AG10803 (cell line): ENCODE measurements at places on chromosomes 1 and 21.

- peak; percentile 72 for DNase-seq
Measured at GRCh38 chr1:239951511-239952140, 140.1 kb upstream of the FMN2 start.

- DNase-seq = no peak
Measured at GRCh38 chr21:43726686-43727518, 8.0 kb downstream of the PDXK start.

DNA sequence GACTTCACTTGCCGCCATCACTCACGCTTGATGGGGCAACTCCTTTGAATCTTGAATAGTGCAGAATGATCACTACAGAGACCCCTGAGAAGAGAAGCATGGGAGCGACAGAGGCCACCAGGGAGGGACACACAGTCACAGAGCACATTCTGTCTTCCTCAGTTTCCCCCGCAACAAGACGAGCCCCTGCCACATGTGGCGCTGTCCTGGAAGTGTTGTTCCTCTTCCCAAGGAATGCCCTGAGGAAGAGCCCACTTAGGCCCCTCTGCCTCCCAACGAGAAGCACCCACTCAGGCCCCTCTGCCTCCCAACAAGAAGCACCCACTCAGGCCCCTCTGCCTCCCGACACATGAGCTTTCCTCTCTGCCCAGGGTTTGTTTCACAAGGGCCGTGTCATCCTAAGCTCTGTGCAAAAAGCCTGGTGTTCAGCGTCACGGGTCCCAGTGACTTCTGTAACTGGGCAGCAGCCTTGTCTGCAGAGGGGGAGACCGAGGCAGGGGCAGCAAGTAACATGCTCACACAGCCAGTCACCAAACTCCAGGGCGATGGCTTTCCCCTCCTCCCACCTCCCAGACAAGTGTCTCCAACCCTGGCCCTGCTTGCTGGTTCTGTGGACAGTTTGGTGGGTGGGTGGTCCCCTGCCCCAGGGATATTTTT is 19.8 kb downstream of the SLC37A1 start:
- no peak for DNase-seq

- DNase-seq = no peak
Measured at GRCh38 chr1:3501856-3502640, 47.6 kb downstream of the ARHGEF16 start.

- peak; percentile 51 for DNase-seq
Measured at GRCh38 chr1:17919525-17920439, 164.6 kb downstream of the ACTL8 start.

GRCh38 chr21:16800536-16801275 is 712.1 kb upstream of the CXADR start:
- no peak for DNase-seq

- DNase-seq = no peak
Measured at GRCh38 chr1:47213230-47213963, 18.6 kb downstream of the TAL1 start.

GRCh38 chr1:2168090-2168489 is 26.5 kb downstream of the FAAP20 start:
- DNase-seq = no peak

- peak; percentile 65 for DNase-seq
Measured at GRCh38 chr1:154324669-154325582, at the start of gene ATP8B2. Gene ATP8B2 (plus strand): TSS chr1:154325525. CDS start chr1:154328142, 2,617 bp downstream.

DNA sequence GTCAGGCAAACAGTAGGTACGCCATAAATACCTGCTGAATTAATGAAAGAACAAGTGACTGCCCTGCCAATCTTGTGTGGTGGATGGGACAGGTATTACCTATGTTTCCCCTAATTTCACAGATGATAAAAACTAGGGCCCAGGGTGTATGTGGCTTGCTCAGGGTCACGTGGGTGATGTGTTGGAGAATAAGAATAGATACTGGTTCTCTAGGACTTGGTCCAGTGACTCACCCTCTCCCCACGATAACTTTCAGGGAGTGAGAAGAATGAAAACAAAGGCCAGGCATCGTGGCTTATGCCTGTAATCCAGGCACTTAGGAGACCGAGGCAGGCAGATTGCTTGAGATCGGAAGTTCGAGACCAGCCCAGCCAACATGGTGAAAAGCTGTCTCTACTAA is 26.7 kb downstream of the SLC26A9 start:
- DNase-seq = peak; percentile 55

DNA sequence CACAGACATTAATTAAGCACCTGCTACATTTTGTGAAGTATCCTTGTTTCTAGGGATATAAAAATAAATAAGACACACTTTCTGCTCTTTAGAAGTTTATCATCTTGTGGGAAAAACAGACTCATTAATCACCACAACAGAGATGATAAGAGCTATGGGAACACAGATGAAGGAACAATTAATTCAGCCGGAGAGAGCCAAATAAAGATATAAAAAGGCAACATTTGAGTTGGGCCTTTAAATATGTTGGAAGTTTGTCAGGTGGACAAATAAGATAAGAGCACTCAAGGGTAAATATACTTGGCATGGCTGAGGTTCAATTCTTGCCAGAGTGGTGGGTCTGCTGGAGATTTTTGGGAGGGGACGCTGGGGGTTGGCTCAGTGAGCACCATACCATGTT is 34.2 kb upstream of the VTCN1 start:
- DNase-seq = no peak

- peak; percentile 99 for DNase-seq
Measured at GRCh38 chr1:222616525-222616924, 1.4 kb upstream of the MIA3 start.

- no peak for DNase-seq
Measured at GRCh38 chr1:213761845-213762407, 225.8 kb upstream of the PROX1 start.

DNA sequence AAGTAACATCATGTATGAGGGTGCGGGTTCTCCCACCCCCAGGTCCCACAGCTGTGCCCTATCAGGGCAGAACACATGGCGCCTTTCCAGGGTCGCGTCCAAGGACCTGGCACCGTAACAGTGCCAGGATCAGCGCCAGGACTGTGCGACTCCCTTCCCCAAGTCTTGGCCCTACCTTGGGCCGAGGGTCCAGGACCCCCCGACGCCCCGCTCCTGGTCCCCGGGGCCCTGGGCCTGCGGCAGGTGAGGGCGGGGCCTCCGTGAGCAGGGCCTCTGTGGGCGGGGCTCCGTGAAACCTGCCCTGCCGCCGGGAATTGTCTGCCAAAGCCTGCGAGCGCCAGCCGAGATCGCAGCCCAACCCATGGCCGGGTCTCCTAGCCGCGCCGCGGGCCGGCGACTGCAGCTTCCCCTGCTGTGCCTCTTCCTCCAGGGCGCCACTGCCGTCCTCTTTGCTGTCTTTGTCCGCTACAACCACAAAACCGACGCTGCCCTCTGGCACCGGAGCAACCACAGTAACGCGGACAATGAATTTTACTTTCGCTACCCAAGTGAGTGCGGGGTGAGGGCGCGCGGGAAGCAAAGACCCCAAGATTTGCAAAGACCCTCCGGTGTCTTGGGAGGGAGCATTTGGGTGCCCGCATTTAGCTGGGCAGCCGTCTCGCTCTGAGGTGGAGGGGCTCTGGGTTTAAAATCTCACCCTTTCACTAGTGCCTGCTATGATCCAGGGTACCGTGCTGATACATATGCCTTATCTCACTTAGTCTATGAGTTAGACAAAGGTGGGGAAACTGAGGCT is at the start of gene RHBG:
RHBG (plus strand) TSS at position 323 of the 796 bp plus-strand sequence; CDS start at position 362, 39 bp downstream.
- peak; percentile 13 for DNase-seq

DNA sequence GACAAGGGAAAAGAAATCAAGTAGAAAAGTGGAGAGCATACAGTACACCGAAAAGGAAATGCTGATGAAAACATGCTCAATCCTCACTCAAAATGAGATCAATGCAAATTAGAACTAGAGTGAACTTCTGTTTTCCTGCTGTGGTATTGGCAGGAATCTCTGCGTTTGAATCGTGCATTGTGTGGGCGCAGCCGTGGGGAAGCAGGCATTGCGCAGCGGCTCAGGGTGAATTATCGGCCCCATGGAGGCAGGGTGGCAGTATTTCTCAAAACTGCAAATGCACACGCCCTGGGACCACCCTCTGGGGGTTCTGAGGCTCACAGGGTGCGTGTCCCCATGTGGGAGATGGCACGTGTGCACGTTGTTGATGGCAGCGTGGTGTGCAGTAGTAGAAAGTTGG is 140.6 kb downstream of the PEX14 start:
- DNase-seq = no peak

DNA sequence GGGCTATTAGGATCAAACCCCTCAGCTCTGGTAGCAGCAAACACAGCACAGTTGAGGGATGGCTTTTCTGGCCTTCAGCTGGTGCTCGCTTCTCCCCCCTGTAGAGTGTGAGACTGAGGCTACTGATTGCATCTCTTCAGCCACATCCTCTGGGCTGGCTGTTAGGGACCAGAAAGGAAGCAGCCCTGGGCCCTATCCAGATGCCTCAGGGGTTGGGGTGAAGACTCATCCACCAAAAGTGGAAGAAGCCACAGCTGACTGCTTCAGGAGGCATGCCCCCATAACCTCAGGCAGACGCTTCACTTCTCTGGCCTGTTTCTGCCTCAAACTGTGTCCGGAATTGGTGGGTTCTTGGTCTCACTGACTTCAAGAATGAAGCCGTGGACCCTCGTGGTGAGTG is 6.2 kb upstream of the TMEM200B start:
- DNase-seq = peak; percentile 39

DNA sequence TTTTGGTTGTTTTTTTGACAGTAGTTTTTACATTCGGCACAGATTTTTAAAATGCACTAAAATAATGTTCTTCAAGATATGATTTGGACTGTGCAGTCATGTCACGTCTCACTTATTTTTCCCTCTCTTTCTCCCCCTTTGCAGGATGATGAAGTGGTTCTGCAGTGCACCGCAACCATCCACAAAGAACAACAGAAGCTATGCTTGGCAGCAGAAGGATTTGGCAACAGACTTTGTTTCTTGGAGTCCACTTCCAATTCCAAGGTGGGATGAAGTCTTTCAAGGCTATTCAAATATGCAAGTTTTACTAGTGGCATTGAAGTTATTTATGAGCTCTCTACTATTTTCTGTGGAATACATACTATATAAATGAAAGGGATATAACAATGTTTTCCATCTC is 228.4 kb downstream of the RYR2 start:
- DNase-seq = no peak

DNA sequence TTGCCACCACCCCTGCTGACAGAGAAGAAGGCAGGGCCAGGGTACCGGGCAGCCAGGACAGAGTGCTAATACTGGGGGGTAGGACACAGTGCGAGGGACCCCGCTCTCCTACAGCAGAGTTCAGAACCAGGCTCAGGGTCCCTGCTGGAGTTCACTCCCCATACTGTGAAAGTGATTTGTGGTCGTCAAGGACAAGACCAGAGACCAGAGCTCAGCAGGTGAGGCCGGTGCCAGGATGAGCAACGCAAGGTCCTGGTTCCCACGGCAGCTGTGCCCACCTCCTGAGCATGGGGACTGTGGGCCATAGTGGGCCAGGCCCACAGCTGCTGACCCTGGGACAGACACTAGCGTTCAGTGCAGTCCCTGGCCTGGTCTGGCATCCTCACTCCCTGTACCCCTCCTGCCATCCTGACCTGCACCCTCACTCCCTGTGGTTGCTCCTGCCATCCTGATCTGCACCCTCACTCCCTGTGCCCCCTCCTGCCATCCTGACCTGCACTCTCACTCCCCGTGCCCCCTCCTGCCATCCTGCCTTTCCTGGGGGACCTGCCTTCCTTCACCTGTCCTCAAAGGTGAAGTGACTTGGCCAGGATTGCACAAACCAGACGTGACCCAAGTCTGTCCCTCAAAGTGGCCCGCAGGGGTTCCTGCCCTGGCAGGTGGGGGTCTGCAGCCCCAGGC is 13.8 kb upstream of the PTTG1IP start:
- DNase-seq = no peak

GRCh38 chr1:44223187-44223610 is 9.9 kb downstream of the DMAP1 start:
- no peak for DNase-seq

- no peak for DNase-seq
Measured at GRCh38 chr21:42012763-42013329, 2.7 kb upstream of the ZBTB21 start.

- no peak for DNase-seq
Measured at GRCh38 chr1:53732409-53732808, 6.6 kb downstream of the GLIS1 start.

- DNase-seq = no peak
Measured at GRCh38 chr1:212431644-212432043, 1.1 kb upstream of the NENF start.

DNA sequence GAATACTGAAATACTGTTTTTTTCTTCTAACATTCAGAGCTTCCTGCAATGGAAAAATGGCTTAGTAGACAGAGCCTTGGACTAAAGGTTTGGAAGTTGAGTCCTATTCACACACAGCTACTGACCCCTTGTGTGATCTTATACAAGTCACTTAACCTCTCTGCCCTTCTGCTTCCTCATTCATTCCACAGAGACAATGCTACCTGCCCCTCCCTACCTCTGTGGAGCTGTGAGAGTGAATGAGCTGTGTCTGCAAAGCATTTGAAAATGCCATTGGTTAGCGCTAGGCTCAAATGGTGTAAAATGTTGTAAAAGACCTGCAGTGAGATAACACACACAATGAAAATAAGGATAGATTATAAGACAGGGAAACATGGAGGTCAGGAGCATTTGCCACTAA is 214.4 kb downstream of the BARHL2 start:
- no peak for DNase-seq

DNA sequence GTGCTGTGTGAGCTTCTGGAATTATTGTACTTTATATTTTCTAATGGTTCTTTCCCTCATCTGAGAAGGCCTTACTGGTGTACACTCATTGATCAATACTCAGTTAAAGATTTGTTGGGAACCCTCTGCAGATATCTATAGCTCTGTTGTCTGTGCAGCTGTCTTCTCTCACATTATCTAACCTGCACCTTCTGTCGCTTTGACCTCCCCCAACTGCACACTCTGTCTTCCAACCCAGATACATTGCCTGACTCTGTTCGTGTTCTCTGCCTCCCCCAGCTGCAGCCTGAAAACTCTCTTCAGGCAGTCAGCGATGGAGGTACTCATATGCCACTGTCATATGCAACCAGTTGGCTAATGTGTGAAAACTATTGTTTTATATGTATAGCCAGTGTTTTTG is 334.3 kb downstream of the NCAM2 start:
- no peak for DNase-seq

DNA sequence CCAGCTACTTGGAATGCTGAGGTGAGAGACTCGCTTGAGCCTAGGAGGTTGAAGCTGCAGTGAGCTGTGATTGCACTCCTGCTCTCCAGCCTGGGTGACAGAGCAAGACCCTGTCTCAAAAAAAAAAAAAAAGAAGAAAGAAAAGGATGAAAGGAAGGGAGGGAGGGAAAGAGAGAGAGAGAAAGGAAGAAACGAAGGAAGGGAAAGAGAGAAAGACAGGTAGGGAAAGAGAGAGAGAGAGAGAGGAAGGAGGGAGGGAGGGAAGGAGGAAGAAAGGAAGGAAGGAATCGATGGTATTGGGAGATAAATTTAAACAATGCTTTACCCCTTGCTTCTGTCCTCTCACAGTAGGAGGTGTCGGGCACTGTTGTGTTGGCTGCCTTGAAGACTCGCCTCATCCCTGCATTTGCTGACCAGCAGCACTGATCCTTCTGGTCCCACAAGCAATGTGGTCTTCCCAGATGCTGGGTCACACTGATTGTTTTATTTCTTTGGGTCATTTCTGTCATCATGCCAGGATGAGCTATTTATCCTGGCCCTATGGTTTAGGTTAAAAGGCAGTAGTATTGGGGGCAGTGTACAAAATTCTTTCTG is 30.9 kb downstream of the GPR137B start:
- DNase-seq = no peak
